Cardiac septum (tissue), 1 donor: ENCODE measurements at places on chromosomes 2 and 18. TPM values are rescaled to one million over a fixed set of nuclear protein-coding genes. Genes with fewer than 3 reads are reported as not detected.

AFF3 gene
- total RNA-seq: 6.7 TPM

ADNP2 gene
- total RNA-seq: 11.8 TPM

CAPN14 gene
- 0.16 TPM for total RNA-seq

C18orf54 gene
- 1.4 TPM for total RNA-seq

REEP1 gene
- 21.7 TPM for total RNA-seq

SRD5A2 gene
- not detected for total RNA-seq

BOLL gene
- not detected for total RNA-seq

GULP1 gene
- total RNA-seq: 5.1 TPM

MLPH gene
- 15.7 TPM for total RNA-seq

C2orf72 gene
- total RNA-seq: 0.08 TPM

ZNF532 gene
- total RNA-seq: 71.8 TPM

VAMP8 gene
- 8.2 TPM for total RNA-seq

CD8B2 gene
- total RNA-seq: not detected

CIDEA gene
- 0.40 TPM for total RNA-seq

SLC8A1 gene
- total RNA-seq: 906 TPM
